ENCODE measurements at places on chromosomes 16 and 17. TPM values are rescaled to one million over a fixed set of nuclear protein-coding genes. Genes with fewer than 3 reads are reported as not detected.

The LLGL2 gene
- polyA plus RNA-seq, result 6.7 TPM

The CTRB2 gene
- polyA plus RNA-seq, result not detected

GRCh38 chr17:72930031-72930430, 162.5 kb downstream of the SLC39A11 start:
- DNase-seq, result no peak
- no peaks in the 10 kb centered on the region for H3K27me3 ChIP-seq
- H3K4me1 ChIP-seq, result no peaks in the 10 kb centered on the region
- no peak overlapping the region for H3K4me3 ChIP-seq

The SLC16A5 gene
- 0.06 TPM for polyA plus RNA-seq

Data from SK-N-SH (cell line).